ENCODE measurements at places on chromosomes 13 and 19.

GRCh38 chr13:27354379-27354778, 70.0 kb upstream of the GTF3A start:
- no peak for DNase-seq

DNA sequence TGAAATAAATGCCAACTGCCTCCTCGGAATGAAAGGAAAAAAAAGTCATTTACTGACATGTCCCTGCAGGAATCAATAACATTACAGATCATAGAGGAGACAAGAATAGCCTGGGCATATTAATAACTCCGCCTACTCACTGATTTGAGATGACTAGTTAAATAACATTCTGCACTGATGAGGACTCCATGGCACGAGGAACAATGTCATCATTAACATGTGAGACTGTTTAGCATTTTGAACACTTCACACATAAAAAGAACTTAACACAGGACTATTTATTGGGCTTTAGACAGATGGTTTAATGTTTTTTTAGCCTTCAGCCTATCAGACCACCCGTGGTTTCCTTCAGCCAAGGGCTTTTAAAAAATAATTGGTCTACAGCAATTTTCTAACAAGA, 170.1 kb downstream of the OLFM4 start:
- no peak for DNase-seq

GRCh38 chr19:18449552-18449951, 11.6 kb upstream of the ISYNA1 start:
- DNase-seq = no peak

GRCh38 chr19:13507053-13507611, 853 bp upstream of the CACNA1A start:
- no peak for DNase-seq

- DNase-seq = peak; percentile 59
Observed at GRCh38 chr13:46698910-46699460, 98.0 kb downstream of the ESD start.

DNA sequence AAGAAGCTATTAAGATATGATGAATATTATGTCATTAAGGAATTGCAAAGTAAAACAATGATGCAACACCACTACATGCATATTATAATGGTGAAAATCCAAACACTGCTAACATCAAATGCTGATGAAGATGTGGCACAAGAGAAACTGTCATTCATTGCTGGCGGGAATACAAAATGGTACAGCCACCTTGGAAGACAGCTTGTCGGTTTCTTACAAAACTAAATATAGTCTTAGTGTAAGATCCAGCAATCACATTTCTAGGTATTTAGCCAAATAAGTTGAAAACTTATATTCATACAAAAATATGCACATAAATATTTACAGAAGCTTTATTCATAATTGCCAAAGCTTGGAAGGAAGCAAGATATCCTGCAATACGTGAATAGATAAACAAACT, 114.9 kb upstream of the EDNRB start:
- peak; percentile 50 for DNase-seq

DNA sequence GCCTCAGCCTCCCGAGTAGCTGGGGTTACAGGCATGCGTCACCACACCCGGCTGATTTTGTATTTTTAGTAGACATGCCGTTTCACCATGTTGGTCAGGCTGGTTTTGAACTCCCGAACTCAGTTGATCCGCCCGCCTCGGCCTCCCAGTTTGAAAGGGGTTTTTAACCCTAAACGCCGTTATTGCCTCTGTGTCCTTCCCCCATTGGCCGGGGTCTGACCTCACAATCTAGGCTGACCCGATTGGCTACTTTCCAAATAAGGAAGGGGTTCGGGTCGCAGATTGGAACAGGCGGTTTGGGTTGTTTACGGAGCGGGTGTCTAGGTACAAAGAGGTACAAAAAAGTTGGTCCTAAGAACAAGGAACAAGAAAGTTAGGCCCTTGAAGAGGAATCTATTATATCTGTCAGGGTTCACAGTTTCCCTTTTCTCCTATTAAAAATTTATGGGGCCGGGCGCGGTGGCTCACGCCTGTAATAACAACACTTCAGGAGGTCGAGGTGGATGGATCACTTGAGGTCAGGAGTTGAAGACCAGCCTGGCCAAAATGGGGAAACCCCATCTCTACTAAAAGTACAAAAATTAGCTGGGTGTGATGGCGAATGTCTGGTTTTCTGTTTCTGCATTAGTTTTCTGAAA, 1.0 kb downstream of the ZNF253 start:
- peak; percentile 12 for DNase-seq

DNA sequence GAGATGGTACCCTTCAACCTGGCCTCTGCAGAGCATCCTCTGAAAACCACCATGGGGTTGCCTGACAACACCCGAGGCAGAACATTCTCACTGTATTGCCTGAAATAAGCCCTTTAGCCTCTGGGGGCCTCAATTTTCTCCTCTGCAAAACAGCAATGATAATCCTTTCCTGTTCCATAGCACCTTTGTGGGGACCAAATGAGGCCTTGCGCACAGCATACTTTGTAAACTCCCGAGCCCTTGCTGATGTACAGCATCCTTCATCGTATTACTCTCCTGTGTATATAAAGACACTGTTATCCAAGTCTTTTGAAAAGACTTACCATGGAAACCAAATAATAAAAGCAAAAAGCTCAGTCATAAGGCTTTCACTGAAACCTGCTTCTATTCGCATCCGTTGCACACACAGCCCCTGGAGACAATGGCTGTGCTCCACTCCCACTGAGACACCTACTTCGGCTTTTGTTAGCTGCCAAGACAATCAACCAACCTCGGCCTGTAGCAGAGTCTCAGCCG, 276.0 kb downstream of the FOXO1 start:
- no peak for DNase-seq

GRCh38 chr19:55152017-55152416, 3.0 kb upstream of the TNNT1 start:
- DNase-seq = no peak

- peak; percentile 12 for DNase-seq
Observed at GRCh38 chr19:2282062-2282861, at the start of gene PEAK3. PEAK3 (minus strand) TSS chr19:2282175; CDS start chr19:2280931, 1,244 bp downstream.

DNA sequence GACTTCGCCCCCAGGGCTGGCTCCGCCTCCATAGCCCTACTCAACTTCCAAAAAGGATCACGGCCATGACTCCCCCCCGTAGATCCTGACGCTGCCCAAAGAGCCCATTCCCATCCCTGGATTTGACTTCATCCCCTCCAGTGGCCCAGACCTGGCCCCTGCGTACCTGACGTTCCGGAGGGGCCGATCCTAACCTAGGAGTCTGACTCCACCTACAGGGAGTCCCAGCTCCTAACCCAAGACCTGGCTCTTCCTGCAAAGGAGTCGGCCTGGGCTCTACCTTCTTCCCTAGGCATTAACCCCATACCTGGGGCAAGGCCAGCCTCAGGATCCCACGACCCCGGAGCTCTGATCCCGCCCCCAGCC, 10.8 kb downstream of the STAP2 start:
- DNase-seq = no peak

DNA sequence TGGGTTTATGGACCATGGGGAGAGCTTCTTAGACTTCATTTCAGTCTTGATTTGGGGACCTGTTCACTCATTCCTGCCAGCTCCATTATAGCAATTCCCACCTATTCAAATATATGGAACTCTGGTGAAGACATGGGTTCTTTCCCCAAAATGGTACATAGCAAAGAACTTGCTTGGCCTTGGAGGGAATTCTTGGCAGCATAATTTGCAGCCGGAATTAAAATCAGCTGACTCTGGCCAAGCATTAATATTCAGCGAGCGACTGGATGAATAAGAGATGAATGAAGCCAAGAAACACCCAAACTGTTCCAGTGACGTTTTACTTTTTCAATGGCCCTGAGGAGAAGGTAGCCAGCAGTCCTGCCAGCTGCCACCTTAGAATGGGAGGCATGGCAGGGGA, 88.4 kb upstream of the SOX1 start:
- DNase-seq = no peak
